ENCODE measurements at places on chromosomes 12 and 14.

DNA sequence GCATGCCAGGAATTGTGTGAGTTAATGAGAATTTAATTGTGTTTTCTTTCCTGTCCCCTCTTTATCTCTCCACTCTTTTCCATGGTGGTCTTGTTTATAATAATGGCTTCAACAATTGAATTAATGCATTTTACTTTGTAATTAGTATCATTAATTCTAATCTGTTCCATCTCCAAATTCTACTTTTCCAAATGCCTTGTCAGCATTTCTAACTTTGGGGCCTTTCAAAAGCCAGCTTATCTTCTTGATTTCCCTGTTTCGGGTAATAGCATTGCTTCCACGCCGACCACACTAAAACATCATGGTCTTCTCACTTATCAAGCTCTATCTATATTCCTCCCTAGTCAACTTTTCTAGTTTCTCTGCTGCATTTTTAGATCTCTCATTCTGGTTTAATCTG lies 54.2 kb upstream of the RMST start:
- DNase-seq, result no peak

- DNase-seq, result no peak
These were observed 55.1 kb downstream of the NUMB start for GRCh38 chr14:73403181-73403752.

GRCh38 chr12:70254846-70255245 lies 11.6 kb downstream of the CNOT2 start:
- DNase-seq, result no peak

DNA sequence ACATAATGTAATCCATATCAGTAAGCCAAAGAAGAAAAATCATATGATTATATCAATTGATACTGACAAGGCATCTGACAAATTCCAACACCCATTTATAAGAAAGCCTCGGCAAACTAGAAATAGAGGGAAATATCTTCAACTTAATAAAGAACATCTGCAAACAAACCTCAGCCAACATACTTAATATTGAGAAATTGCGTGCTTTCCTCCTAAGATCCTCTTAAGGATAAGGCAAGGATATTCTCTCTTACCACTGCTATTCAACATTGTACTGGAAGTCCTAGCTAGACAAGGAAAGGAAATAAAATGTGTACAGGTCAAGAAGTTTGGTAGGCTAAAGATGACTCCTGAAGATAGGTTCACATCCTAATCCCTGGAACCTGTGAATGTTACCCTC lies 115.9 kb downstream of the DERA start:
- no peak for DNase-seq

DNA sequence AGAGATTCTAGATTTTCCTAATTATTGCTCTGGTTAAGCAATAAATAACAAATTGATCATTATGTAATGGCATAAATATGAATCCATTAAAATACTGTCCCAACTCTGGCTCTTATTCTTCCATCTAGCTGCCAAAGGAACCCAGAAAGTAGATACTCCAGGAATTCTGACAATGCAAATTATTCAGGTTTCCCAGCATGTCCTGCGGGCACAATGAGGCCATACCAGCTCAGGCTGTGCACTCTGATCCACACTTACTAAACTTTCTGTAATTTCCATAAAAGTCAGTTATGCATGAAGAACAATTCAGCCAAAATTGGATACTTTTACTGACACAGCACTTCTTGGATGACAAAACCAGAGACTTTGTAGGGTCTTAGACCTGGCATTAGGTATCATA lies 576.3 kb downstream of the KCNH5 start:
- no peak for DNase-seq

- DNase-seq, result no peak
These were observed 693.3 kb downstream of the MED13L start for GRCh38 chr12:115584156-115584555.

- DNase-seq, result no peak
These were observed 108.5 kb downstream of the DACT1 start for GRCh38 chr14:58746261-58746660.

- DNase-seq, result no peak
These were observed 1674.7 kb upstream of the SEL1L start for GRCh38 chr14:83208341-83208740.

GRCh38 chr14:43338713-43339112 lies 1168.4 kb downstream of the FSCB start:
- DNase-seq, result no peak

DNA sequence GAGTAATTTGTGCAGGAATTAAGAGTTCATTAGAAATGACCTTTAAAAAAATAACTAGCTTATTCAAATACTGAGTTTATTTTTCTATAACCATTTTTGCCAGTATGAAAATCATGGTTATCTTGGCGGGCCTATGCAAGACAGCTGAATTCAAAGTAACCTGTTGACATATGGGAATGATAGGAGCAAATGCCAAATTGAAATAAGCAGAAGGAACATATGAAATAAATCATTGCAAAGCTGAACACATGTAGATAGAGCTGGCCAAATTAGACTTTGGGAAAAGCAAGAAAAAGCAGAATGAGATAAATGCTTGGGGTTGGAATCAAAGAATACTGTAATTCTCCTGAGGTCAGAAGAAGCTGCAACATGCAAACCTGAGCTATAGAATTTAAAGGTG lies 372.5 kb downstream of the ADAMTS20 start:
- DNase-seq, result no peak

GRCh38 chr14:32453857-32454810 lies 125.0 kb downstream of the AKAP6 start:
- no peak for DNase-seq

- no peak for DNase-seq
These were observed 12.6 kb upstream of the SERPINA10 start for GRCh38 chr14:94305620-94306019.

- DNase-seq, result no peak
These were observed 657 bp downstream of the METAP2 start for GRCh38 chr12:95474660-95474958.

GRCh38 chr12:42421844-42422779 lies 96.1 kb downstream of the PPHLN1 start:
- DNase-seq, result no peak

DNA sequence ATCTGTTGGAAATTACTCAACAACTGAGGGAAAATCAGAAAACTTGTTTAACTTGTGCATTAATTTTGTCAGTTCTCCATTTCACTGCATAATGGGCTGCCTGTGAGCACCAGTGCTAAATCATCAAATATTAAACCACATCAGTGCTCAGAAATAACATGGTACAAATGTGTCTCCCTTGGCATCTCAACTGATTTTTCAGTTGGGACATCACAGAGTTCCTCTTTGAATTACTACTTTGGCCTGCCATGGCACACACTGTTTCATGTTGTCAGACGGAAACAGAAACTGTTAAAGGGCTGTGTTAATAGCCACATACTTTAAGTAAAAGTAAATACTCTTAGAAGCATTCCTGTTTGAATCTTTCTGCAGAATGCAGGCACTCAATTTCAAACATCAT lies 42.1 kb upstream of the STRN3 start:
- no peak for DNase-seq

DNA sequence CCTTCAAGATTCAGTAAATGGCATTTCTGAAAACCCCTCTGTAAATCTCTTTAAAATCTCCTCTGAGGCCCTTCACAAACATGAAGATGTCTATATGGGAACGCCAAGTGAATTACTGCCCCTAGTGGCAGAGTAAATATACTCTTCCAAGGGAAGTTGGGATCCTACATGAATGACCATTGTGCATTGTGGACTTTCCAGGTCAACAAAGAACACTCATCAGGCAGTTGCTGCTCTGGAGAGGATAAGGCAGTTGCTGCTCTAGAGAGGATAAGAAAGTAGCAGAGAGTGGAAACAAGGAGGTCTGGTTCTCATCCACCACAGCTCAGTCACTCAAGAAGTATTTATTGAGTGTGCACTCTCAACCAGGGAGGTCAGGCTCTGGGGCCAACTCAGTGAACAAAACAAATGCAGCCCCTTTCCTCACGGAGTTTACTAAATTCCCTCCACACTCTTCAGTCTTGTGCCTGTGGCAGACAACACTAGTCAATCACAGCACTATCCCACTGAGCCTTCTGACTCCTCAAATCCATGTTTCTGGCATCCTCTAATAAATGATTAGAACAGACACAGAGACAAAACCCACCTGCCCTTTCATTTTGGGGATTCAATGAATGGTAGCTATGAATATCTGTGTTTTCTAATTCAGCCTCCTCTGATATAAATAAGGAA lies 52.9 kb downstream of the SVOP start:
- peak; percentile 69 for DNase-seq

GRCh38 chr14:23664207-23664885 lies 28.2 kb downstream of the DHRS2 start:
- DNase-seq, result no peak

DNA sequence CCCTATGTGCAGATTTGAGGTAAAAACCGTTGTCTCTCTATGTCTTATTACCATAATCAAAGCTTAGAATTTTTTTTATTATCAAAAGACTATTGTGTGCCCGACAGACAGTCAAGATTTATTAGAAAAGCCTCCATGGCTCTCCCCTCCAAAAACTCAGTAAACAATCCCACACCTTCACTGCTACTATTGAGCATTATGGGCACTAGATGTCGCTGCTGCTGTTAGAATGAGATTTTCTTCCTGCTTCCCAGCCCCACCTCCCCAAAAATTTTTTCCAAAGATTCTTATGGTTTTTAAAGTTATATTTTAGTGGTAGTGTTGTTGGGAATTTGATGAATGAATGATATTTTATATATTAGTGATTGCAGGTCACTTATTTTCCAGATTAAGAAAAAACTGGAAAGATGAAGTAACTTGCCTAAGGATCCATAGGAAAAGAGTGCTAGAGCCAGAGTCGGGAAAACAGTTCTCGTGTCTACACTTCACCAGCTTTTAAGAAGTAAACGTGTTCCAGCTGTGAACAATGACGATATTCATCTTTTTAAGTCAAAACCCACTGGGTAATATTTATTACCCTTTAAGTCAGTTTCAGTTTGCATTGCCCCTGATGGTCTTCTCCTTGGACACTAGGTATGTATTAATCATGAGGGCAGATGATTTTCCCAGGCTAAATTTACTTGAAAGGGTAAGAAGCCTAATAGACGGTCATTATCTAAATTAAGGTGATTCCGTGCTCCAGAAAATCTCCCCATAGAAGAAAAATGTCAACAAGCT lies 12.2 kb upstream of the FOXG1 start:
- peak; percentile 56 for DNase-seq

GRCh38 chr14:45519766-45520165 lies 266.8 kb upstream of the MIS18BP1 start:
- no peak for DNase-seq

DNA sequence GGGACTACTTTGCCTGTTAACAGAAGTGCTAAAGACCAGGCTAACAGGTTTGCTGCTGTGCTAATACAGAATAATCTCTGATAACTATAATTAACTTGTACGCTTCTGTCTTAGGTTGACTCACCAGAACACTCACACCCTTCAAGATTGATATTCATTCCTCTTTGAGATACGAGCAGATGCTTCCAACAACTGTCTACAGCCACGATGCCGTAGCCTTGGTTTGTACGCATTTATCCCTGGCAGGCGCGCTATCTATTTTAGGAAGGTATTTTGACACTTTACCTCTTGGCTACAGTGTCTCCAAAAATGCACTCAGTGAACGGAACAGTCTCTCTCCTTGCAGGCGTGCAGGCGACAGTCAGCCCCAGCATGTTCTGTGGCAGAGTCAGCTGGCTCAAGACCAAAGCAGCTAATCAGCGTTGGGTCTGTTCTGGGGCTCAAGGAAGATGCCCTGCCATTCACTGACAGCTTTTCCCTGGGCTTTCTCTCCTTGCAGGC lies 146.4 kb upstream of the PRICKLE1 start:
- DNase-seq, result no peak

DNA sequence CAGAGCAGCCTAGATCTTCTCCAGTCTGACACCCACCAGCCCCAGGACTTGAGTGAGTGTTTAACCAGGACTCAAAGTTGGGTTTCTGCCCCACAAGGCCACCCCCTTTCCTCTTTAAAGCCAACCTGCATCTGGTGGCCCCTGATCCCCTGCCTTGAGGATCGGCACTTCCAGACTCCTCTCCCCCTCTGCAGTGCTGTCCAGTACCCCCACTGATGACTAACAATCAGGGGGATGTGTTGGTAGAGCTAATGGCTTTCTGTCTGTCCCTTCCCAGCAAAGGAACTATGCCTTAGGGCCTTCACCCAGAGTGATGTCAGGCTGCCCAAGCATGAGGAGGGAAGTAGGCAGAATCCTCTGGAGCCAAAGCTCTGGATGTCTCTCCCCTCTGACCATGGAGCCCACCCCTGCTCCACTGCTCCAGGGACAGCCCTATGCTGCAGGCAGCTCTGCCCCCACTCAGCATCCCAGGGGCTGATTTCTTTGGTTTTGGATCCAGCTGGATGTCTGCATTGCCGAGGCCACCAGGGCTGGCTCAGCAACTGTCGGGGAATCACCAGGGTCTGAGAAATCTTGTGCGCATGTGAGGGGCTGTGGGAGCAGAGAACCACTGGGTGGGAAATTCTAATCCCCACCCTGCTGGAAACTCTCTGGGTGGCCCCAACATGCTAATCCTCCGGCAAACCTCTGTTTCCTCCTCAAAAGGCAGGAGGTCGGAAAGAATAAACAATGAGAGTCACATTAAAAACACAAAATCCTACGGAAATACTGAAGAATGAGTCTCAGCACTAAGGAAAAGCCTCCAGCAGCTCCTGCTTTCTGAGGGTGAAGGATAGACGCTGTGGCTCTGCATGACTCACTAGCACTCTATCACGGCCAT lies 42.9 kb downstream of the DAD1 start:
- DNase-seq, result no peak

DNA sequence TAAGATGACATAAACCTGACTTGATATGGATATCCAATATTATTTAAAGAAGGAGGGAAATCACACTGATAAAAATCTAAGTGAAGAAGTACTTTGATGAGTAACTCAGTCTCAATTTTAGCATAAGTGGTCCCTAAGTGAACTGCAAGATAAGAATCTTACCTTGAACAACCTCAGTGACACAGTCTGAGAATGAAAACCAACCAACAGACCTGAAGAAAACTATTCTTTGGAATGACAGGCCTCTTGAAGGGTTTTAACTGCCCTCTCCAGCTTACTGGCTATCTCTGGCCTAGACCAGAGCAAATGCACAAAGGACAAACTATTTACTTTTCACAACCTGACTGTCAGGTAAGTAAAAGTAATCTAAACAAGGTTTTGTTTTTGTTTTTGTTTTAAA lies 44.7 kb downstream of the CPM start:
- DNase-seq, result no peak

DNA sequence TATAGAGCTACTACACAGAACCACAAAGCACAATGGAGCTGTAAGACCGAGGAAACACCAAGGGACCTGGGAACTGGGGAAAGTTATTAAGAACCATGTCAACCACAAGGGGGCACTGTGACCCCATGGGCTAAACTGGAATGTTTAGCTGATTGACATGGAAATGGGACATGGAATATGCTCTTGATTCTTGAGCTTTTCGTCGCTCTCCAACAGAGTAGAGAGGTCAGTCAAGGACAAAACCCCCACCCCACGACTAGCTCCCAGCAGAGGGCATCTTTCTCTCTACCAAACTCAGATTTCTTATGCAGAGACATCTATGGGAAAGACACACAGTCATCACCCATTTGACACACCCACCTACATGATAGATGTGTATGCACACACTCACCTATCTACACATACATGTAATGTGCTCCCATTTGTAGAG lies 10.1 kb downstream of the NDRG2 start:
- DNase-seq, result peak; percentile 74

Data from HuH-7 (cell line).